ENCODE measurements at places on chromosomes 6 and 20.

DNA sequence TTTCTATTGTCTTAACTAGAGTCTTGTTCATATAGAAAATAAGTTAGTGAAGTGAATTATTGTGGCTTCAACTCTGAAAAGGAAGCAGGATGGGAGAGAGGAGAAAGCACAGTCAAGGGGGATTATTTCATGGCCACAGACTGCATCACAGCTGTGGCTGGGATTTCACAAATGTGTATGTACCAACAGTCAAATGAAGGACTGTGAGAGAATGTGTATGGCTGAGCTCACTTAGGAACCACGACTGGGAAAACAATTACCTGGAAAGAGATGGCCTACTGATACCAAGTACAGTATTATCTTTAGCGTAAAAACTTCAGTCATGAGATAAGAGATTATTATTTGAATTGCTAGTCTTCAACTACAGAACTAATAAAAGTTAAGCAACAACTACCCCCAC lies 54.9 kb downstream of the SESN1 start:
- no peak for DNase-seq

- DNase-seq = no peak
Observed at GRCh38 chr6:69974193-69974592, 107.8 kb downstream of the COL19A1 start.

DNA sequence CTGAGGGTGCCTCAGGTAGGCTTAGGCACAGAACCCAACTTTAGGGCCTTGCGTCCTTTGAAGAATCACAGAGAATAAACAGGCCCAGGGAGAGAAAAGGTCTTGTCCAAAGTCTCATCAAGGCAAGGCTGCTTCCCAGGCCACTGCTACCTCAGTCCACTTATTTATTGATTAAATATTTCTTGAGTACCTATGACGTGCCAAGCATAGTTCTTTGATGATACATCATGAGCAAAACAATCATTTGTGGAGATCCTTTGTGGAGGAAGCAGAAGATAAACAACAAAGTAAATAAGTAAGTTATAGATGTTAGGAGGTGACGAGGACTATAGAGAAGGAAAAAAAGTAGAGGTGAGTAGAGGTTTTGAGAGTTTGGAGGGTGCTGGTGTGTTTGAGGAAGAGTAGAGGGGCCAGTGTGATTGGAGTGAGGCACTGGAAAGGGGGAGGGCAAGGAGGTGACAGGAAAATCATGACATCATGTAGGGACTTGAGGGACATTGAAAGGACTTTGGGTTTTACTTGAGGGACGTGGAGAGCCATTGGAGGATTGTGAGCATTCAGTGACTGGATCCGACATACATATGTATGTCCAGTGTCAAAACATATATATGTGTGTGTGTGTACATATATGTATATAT lies 14.1 kb upstream of the CHMP4B start:
- DNase-seq = no peak

DNA sequence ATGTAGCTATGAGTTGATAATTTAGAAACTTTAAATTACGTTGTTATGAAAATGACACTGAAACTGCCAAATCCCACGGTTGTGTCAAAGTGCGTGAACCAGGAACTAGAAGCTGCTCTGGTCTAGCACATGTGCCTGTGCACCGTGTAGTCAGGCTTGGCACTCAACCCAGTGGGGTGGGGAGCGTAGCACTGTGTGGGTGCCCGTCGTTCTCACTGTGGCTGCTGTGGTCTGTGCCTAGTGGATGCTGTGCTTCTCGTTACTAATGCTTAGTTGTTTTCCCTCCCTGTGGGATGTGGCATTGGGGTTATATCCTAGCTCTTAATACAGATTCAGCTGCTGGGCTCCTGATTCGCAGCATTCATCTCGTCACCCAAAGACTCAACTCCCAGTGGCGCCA lies 46.2 kb upstream of the ADIG start:
- no peak for DNase-seq

DNA sequence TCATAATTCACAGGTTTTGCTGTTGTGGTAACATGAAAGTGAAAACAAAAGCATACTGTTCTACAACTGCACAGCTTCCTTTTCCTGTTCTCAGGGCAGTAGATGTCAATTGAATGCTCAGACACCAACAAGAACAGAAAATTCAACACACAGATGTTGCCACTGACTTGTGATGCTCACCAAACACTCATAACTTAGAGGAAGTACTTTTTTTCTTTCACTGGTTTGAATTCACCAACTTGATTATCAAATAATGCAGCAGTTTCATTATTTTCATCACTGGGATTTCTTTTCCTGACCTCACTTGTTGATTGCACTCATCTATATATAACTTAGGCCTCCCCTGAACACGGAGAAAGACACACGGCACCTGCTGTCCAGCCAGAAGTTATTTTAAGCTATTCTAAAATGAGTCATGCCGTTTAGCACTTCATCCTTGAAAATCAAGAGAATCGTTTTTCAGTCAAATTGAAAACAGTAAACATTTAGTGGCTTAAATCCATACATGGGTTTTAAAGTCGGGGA lies 949 bp downstream of the TXLNB start:
- DNase-seq = no peak

- DNase-seq = peak; percentile 71
Observed at GRCh38 chr20:3420211-3420707, 12.8 kb upstream of the DNAAF9 start.

- DNase-seq = no peak
Observed at GRCh38 chr20:9403448-9403847, 110.9 kb upstream of the LAMP5 start.

Measured in ascending aorta (tissue), 2 donors.